Activated CD4-positive, alpha-beta T cell treated with anti-CD3 and anti-CD28 coated beads, Interleukin-2, Interleukin-6, amounts not matched to agents 100 ng/mL and 50 ng/mL, durations not matched to agents 16 hours and 8 hours (primary cell): ENCODE measurements at places on chromosomes 6 and 20.

- DNase-seq: no peak
Observed at GRCh38 chr6:151057061-151057460, 182.7 kb upstream of the AKAP12 start.

- DNase-seq: no peak
Observed at GRCh38 chr6:46199387-46199786, 28.6 kb upstream of the ENPP5 start.

DNA sequence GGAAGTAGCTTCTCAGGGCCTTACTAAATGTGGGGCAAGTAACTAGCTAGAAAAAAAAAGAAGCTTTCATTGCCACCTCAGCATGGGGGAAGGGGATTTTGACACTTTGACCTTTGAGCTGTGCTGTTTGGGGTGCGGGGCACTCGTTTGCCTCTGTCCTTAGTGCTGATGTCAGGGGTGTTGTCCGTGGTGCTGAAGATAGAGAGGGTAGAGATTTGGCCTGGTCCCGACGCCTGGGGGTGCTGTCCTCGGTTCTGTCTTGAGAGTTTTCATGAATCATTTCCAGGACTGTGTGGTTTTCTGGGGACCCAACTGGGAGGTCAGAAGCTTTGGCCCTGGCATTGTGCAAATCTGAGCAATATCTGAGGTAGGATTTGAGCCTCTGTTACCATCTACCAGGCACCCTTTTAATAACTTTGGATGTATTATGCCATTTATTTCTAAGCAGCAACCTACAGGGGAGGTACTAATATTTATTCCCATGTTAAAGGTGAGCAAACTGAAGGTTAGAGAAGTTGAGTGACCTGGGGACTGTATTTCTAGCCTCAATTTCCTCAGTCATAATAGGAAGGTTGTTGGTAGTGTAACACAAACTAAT lies 78.0 kb downstream of the DLGAP4 start:
- peak; percentile 40 for DNase-seq

GRCh38 chr6:44221291-44221960 lies 2.0 kb upstream of the SLC29A1 start:
- DNase-seq: peak; percentile 87

GRCh38 chr6:112469306-112469705 lies 122.2 kb downstream of the RFPL4B start:
- DNase-seq: no peak

DNA sequence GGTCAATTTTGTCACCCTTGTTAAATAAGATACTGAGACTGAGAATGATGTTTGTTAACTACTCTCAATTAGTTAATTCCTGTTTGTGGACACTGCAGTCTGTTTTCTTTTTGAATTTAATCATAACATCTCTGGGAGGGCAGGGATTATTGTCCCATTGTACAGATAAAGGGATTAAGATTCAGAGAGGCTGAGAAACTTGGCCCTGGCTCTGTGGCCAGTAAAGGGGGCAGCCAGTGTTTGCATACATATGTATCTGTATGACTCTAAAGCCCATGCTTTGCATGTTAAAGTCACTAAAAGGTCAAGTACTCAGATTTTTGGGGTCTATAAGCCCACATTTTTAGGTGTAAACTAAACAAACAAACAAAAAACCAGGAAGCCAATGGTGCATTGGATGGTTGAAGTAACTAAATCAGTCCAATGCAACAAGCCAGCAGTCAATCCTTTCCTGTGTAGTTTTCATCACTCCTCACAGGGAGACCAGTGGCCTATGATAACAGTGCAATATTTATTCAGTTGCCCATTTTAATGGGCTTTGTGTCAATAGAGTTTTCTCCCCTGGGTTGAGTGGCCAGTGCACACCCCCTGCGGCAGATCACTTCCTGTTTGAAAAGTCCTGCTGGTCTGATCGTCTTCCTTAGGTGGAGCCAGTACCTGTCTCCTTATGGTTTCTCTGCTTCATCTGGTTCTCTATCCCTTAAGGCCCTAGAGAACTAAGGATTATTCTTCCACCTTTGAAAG lies 106.7 kb downstream of the SLX4IP start:
- DNase-seq: no peak

DNA sequence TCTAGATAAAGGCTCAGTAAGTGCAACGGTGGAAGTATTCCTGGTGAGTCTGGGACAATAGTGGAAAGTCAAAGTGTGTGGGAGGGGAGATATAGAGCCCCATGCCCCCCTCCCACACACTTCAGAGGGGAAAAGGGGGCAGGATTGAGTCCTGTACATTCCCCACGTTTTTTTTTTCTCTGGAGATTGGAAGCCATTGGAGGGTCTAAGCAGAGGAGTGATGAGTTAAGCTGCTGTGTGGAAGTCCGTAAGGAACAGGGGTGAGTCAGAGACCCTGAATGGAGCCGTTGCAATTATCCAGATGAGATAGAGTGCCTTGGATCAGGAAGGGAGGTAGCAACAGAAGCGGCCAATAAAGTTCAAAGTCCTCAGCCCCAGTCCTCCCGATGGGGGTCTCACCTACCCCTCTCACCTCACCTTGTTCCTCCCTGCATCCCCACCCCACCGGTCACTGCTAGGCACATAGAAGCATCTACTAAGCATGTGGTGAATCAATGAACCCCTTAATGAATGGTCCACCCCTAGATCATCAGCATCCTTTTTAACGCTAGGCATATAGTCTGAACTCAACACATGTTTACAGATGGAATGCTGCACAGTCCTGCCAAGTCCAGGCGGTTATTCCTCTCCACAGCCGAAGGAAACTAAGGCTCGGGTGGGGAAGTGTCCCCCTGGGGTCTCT lies 662 bp upstream of the SLC9A8 start:
- DNase-seq: no peak

GRCh38 chr6:41161851-41162552 lies 914 bp downstream of the TREM2 start:
- no peak for DNase-seq

DNA sequence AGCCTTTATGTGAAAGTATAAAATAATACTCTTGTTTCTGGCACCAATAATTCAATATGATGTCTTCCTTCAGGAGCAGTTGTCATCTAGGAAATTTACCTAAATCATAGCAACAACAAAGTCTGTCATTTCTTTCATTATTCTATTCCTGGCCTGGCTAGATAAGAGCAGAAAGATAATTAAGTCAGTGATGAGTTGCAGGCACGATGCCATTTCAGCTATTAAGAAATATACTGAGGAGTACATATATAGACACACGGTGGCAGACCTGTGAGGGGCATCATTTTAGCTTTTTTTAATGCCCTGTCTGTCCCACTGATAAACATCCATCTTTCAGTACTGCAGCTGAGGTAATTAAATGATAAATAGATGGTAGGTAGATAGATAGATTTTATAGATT lies 756.1 kb upstream of the EPHA7 start:
- no peak for DNase-seq

GRCh38 chr20:62809530-62810428 lies 5.1 kb downstream of the OGFR start:
- DNase-seq: no peak

DNA sequence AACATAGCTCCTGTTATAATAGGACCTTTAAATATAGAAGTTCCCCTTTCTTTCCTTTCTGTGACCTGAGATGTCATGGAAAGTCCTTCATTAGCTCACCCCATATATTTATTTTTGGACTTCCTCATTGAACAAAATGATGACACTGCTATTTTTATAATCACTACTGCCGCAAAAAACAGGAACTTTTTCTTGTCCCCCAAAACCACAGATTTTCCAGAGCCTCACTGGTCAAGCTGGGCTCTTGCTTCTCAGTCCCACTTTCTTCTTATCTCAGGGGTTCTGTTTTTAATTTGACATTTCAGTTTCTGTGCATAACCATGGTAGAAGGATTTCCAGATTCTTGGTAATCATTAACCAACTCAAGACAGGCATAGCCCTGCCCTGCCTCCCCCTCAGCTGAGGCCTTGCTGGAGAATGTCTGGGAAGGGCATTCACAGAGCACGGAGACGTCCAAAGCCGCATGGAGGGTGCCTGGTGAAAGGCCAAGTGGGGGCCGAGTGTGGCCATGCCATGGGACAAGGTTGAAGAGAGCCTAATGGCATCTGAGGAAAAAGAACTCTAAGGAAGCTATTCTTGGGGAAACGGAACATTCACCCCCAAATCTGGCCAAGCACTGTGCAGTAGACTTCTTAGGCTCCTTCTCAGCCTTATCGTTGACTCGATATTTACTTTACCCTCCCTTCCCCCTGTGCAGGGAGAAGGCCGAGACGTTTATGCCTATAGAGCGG lies 73.7 kb downstream of the EDN1 start:
- DNase-seq: no peak

- no peak for DNase-seq
Observed at GRCh38 chr20:1171461-1172093, 13.2 kb downstream of the TMEM74B start.

DNA sequence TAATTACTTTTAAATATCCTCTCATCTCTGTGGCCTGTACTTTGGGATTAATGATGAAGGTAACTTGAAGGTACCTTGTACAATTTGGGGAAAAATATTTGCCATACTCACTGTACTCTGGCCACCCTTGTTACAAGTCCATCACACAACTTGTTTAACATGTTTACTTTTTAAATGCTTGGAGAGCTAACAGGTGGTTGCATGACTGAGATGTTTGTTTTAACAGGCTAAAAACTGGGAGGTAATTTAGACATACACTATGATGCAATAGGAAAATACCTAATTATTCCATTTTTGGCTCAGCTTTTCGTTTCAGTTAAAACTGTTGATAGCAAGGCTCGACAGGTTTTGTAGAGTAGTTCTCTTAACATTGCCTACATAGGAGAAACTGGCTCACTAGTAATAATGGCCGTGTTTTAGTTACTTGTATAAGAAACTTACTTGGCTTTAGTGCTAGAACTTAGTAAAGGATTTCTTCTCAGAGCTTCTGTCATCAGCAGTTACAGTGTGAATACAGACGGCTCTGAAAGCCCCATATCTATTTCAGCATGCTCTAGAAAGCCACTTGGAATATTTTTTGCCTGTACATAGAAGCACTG lies 489.8 kb upstream of the SOX4 start:
- DNase-seq: no peak

DNA sequence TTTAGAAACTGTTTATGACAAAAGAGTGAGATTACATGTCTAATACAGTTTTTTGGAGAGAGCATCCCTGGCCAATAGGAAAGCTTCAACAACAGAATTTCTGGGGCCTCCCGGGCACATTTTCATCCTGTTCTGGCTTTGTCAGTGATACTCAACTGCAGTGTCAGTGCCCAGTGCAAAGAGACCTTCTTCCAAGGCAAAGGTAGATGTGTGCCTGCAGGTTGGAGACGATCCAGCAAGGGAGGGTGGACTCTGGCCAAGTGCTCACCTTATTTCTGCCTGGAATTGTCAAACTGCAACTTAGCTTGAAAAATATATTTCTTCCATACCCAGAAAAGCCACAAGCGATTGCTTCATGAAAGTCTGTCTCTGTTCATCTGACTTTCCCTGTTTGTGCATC lies 211.6 kb upstream of the SNX9 start:
- DNase-seq: no peak

DNA sequence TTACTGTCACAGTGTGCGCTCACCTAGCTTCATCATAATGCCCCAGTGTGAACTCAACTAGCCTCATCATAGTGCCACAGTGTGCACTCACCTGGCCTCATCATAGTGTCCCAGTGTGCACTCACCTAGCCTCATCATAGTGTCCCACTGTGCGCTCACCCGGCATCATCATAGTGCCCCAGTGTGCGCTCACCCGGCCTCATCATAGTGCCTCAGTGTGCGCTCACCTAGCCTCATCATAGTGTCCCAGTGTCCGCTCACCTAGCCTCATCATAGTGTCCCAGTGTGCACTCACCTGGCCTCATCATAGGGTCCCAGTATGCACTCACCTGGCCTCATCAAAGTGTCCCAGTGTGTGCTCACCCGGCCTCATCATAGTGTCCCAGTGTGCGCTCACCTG lies 10.6 kb downstream of the TMEM242 start:
- no peak for DNase-seq

DNA sequence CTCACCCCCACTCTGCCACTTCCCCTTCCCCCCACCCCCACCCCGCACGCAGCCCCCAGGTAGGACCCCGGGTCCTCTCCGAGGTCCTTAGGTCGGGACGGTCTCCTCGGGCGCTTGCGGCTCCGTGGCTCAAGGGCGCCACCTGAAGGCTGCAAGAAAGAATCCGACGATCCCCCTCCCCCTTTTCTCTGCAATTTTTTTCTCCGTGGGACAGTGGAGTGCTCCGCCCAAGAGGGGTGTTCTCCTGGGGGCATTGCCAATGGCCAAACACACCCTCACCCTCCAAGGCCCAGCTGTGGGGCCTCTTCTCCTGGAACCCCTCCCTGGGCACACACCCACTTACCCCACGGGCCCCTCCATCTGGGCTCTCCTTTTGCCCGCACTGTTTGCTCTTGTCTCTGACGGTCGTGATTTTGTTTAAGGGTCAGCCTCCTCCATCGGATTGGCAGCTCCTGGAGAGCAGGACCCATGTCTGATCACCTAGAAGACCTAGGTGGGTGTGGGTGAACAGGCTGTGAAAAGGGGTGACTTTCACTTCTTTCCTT lies 1.1 kb upstream of the TMEM74B start:
- DNase-seq: peak; percentile 68

GRCh38 chr6:24774696-24775519 lies at the start of gene GMNN:
Gene GMNN (plus strand): TSS chr6:24774937. CDS start chr6:24777247, 2,310 bp downstream.
- DNase-seq: peak; percentile 99

DNA sequence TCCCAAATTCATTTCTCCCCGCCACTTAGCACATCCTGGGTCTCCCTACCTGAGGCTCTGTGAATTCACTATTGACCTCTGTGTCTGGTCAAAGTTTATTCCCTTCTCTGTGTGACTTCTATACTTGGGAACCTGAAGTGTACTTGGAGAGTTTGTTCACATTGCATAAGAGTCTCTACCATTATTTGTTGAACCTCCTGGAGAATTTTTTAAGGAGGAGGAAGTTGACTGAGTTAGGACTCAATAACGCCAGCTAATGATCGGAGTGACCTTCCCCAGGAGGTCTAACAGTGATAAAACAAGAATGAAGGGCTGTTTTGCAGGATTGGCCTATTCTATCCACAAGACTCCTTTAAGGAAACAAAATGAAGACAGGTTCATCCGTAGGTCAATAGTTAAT lies 23.6 kb downstream of the STMND1 start:
- DNase-seq: no peak

DNA sequence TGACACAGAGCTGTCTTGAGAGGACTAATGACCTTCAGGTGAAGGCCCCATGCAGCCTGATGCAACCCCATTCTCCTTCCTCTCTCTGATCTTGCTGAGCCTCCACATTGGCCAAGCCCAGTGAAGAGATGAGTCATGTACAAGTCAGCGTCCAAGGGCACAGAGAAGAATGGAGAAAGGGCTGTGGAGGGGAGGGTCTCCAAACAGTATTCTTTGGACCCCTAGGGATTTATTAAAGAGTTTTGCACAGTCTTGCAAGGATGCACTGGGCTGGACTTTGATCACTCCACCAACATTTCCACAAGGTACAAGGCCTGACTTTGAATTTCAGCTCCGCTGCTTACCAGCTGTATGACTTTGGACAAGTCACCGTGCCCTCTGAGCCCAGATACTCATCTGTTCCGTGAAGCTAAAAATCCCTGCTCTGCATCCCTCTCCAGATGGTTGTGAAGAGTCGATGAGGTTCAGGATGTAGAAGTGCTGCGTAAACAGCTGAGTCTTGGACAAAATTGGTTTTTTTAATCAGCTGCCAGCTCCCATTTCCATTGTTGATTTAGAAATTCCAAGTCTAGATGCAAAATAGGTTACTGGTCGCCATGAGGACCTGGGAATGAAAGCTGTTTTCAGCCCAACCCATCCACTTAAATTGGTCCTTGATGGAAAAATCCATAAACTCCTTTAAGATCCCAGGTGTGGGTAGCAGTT lies 14.1 kb upstream of the KCNG1 start:
- DNase-seq: no peak

- DNase-seq: no peak
Observed at GRCh38 chr6:152637296-152638047, at the start of gene SYNE1. Gene SYNE1 (minus strand): TSS chr6:152637362. CDS start chr6:152628331, 9,031 bp downstream.

- DNase-seq: no peak
Observed at GRCh38 chr6:163998496-163998895, 584.0 kb downstream of the QKI start.
